ENCODE measurements at places on chromosomes 12 and 14.

- no peak for DNase-seq
These were observed 31.7 kb upstream of the MMP19 start for GRCh38 chr12:55874443-55874842.

DNA sequence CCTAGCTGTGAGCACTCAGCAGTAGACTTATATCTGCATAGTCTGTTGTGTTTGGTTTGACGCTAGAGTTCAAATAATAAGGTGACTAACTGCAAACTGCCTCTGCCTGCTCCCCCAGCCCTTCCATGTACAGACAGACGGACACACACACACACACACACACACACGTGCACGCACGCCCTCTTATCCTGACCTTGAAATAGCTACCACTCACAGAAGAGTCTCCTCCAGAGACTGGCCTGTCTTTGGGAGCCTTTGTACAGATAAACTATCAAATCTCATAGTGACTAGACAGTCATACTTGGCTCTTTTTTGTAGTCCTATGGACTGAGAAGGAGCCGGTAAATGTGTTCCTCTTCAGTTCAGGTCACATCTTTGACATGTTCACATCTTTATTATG, 158.4 kb downstream of the FBXL14 start:
- no peak for DNase-seq

DNA sequence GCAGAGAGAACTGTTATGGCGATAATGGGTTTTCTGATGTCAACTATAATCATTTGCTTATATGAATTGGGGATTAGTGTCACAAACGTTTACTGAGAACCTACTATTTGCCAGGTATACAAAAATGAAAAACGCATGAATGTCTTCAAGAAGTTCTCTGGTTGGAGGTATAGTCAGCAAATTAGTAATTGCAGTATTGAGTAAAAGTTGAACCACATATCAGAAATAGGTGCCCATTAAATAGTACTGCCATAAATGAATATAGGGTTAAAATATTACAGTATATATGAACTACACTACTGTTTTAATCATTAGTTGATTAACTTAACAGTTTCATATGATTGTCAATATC, 60.0 kb downstream of the PTPRB start:
- no peak for DNase-seq

DNA sequence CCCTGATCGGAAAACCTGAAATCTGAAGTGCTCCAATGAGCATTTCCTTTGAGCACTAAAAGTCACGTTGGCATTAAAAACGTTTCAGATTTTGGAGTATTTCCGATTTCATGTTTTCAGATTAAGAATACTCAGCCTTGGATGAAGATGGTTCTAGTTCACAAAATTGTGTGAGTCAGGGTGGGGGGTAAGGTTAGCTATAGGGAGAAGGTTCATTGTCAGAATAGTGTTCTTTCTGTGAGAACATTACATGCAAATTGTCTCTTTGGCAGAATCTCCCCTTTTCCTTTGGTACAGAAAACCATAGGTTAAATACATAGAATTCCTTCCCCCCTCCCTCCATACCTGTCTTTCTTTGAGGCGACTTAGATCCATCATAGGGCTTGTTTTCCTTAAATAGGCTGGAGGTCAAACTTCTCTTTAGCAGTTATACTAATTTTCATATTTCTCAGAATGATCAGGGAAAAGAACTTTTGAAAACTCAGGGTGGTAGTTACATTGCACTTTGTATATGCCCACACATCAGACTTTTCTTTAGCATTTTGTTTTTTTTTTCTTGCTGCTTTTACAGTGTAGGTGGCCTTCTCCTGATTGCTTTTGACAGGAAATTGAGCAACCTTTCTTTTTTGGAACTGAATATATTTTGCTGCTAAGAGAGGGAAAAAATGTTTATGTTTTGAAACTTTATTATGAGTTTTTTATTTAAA, 503.5 kb downstream of the PCNX1 start:
- DNase-seq: no peak

GRCh38 chr12:104011253-104011652, 38.7 kb downstream of the GLT8D2 start:
- DNase-seq: no peak

GRCh38 chr12:40794087-40794486, 101.8 kb downstream of the CNTN1 start:
- DNase-seq: no peak

DNA sequence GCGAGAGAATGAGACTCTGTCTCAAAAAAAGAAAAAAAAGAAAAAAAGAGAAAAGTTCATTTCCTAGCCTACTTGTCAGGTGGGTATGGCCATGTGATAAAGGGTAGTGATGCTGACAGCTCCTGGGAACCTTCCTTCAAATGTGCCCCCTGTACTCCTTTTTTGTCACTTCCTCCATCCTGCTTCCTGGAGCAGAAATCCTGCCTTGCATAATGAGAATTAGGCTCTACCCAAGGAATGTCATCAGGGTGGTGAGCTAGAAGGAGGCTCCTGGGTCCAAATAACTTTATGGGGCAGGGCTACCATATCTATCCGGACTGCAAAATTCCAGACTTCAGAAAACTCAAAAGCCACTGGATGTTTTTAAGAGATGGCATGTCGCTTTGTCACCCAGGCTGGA, 27.8 kb upstream of the FBXO34 start:
- no peak for DNase-seq

- no peak for DNase-seq
These were observed 4.3 kb downstream of the NUAK1 start for GRCh38 chr12:106134294-106134949.

DNA sequence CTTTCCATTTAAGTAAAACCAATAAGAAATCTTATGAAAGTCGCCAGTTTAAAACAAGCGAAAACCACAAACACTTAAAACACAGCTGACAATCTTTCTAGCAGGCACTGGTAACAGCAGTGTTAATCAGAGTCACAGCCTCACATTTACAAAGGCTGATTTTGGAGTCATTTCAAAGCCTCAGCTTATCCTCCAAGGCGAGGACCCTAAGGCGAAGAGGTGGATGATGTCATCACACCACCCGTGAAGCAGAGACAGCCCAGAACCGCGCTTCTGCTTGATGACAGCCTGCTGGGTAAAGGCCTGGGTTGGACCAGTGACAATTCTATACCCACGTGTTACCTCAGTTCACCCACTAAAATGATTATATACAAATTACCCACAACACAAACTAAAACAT, 10.1 kb downstream of the GOLGA3 start:
- no peak for DNase-seq

DNA sequence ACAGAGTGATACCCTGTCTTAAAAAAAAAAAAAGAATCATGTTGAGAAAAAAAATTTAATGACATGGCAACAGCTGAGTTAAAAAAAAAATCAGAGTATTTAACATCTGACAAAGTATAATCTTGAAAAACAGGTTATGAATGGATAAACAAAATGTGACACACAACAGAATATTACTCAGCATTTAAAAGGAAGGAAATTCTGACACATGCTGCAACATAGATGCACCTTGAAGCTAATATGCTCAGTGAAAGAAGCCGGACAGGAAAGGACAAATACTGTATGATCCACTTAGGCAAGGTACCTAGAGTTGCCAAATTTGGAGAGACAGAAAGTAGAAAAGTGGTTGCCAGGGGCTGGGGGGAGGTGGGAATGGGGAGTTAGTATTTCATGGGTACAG, 19.4 kb upstream of the EIF2B2 start:
- DNase-seq: no peak
